Osteocyte (in vitro differentiated cells): ENCODE measurements at places on chromosomes 16 and 17. TPM values are rescaled to one million over a fixed set of nuclear protein-coding genes. Genes with fewer than 3 reads are reported as not detected.
A peak's percentile ranks its signal among the peaks of the same experiment; 100 is the strongest.

DNA sequence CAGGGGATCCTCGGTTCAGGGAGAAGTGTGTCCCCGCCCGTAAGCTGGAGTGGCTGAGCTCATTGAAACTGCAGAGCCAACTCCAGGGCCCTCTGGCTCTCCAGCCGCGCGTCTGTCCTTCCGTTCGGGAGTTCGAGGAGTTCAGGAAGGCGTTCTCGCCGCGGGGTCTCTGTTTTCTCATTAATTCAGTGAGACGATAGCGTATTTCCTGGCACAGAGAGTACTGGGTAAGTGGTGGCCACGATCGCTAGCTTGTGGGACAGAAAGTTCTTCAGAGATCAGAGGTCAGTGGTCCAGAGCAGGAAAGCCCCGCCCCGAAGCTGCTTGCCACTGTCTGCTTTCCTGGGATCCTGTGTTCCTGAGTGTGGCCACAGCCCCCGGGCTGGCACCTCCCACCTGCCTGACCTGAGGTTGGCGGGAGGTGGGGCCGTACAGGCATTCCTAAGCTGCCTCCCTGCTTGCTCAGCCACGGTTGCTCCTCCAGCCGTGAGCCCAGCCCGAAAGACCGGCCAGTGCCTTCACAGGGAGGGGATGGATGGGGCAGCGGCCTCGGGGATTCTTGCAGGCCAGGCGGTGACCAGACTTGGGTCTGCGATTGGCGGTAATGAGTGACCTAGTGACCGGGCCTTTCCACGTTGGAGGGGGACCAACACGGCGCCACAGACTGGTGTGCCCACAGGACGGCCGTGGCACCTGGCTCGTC, 8.9 kb downstream of the BAIAP2 start:
- peaks cover 59% of the 10 kb centered on the region for H3K4me1 ChIP-seq
- DNase-seq = no peak
- no peaks in the 10 kb centered on the region for H3K36me3 ChIP-seq
- H3K27me3 ChIP-seq = no peaks in the 10 kb centered on the region
- peak overlapping the region; percentile 61 for H3K4me3 ChIP-seq

- H3K4me1 ChIP-seq = no peaks in the 10 kb centered on the region
- peaks cover 4% of the 10 kb centered on the region for H3K27me3 ChIP-seq
- H3K27ac ChIP-seq = no peak overlapping the region
- peaks cover 2% of the 10 kb centered on the region for H3K36me3 ChIP-seq
- DNase-seq = no peak
These were observed 9.1 kb downstream of the TEKT3 start for GRCh38 chr17:15332338-15332737.

- no peaks in the 10 kb centered on the region for H3K36me3 ChIP-seq
- no peak for DNase-seq
- no peak overlapping the region for H3K4me3 ChIP-seq
- no peak overlapping the region for H3K27ac ChIP-seq
- H3K27me3 ChIP-seq = no peaks in the 10 kb centered on the region
- H3K4me1 ChIP-seq = peaks cover 16% of the 10 kb centered on the region
These were observed 22.7 kb downstream of the PEMT start for GRCh38 chr17:17568772-17569195.

The MMP25 gene
- total RNA-seq = 3.0 and 3.6 TPM in 2 replicates

GRCh38 chr16:57504001-57504400, 17.7 kb upstream of the DOK4 start:
- no peaks in the 10 kb centered on the region for H3K4me1 ChIP-seq
- H3K27ac ChIP-seq = no peak overlapping the region
- no peak for DNase-seq
